ENCODE measurements at places on chromosomes 11 and 22. TPM values are rescaled to one million over a fixed set of nuclear protein-coding genes. Genes with fewer than 3 reads are reported as not detected.

- H3K4me3 ChIP-seq: no peak overlapping the region
- no peak overlapping the region for H3K27ac ChIP-seq
- no peaks in the 10 kb centered on the region for H3K36me3 ChIP-seq
- peaks cover 11% of the 10 kb centered on the region for H3K4me1 ChIP-seq
These were observed 49.9 kb downstream of the BTG4 start for GRCh38 chr11:111462329-111462728.

DNA sequence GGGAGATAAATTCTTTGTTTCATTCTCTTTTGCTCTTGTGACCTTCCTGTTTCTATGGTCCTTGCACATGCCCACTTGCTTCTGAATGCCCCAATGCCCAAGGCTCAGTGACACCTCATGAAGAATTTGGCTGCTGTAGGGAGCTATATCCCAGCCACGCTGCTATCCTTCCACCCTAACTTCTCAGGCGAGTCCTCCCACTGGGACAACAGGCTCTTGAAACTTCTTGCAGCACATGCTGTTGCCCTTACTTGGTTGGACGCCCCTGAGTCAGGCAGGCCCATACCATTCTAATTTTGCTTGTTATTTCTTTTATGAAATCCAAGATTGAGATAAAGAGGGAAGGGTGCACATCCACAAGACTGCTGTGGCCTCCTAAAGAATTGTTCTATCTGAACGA, 57.6 kb upstream of the BLID start:
- H3K4me3 ChIP-seq: no peak overlapping the region
- no peaks in the 10 kb centered on the region for H3K4me1 ChIP-seq
- H3K36me3 ChIP-seq: no peaks in the 10 kb centered on the region

DNA sequence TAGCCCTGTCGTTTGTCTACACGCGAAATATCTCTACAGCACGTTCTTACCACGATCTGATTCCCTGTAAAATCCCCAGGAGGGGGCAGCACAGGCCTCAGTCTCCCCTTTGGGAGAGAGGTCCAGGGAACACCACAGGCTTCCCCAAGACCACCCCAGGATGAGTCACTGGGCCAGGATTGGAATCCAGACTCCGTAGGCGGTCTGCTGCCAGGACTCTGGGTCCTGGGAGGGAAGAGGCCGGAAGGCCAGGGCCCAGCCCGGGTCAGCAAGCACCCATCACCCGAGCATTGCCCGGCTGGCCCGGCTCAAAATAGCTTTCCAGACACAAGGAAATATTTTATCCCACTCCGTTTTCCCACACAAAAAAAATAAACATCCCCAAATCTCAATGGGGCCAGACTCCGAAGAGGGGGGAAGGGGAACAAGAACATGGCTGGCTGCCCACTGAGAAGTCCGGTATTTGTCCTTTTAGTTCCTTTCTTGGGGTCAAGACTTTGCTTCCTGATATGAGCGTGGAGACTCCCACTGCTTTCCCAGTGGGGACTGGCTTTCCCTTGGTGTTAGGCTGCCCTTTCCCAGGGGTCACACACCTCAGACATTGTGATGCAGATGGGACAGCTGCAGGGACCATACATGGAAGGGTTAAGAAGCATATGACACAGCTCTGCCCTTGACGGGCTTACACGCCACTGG, 91.3 kb downstream of the LRRC32 start:
- no peak overlapping the region for H3K4me3 ChIP-seq
- H3K4me1 ChIP-seq: 0 out of 2 replicates have a peak, but pooled peaks cover 7% of the 10 kb centered on the region
- DNase-seq: no peak
- H3K36me3 ChIP-seq: no peaks in the 10 kb centered on the region
- peaks cover 15% of the 10 kb centered on the region for H3K27me3 ChIP-seq

GRCh38 chr22:48686694-48687302, 1140.9 kb downstream of the BRD1 start:
- H3K4me1 ChIP-seq: peaks cover 36% of the 10 kb centered on the region
- H3K27me3 ChIP-seq: no peaks in the 10 kb centered on the region
- H3K36me3 ChIP-seq: no peaks in the 10 kb centered on the region
- no peak overlapping the region for H3K4me3 ChIP-seq
- no peak overlapping the region for H3K27ac ChIP-seq
- no peak for DNase-seq

Gene OR2AT4
- not detected for total RNA-seq

Gene HTR3B
- 1.7 TPM for total RNA-seq
